ENCODE measurements at places on chromosomes 3 and 15.

DNA sequence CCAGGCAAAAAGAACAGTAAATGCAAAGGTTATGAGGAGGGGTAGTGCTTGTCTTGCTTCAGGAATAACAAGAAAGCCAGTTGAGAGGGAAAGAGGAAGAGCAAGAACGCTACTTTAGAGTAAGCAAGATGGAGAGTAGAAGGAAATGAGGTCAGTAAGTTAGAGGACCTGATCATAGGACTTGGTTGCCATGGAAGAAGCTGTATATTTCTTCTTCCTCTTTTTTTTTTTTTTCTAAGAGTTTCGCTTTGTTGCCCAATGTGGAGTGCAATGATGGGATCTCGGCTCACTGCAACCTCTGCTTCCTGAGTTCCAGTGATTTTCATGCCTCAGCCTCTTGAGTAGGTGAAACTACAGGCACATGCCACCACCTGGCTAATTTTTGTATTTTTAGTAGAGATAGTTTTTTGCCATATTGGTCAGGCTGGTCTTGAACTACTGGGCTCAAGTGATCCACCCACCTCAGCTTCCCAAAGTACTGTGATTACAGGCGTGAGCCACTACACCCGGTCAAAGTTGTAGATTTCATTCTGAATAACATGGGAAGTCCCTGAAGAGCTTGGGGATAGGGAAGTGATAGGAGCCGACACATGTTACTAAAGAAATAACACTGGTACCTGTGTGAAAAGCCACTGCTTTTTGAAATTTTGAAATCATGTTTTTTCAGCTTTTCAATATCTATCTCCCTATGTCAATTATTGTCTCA is 527.9 kb upstream of the NAALADL2 start:
- H3K4me3 ChIP-seq, result no peak overlapping the region
- no peaks in the 10 kb centered on the region for H3K27me3 ChIP-seq
- DNase-seq, result no peak
- H3K4me1 ChIP-seq, result peaks cover 9% of the 10 kb centered on the region
- H3K27ac ChIP-seq, result no peak overlapping the region

DNA sequence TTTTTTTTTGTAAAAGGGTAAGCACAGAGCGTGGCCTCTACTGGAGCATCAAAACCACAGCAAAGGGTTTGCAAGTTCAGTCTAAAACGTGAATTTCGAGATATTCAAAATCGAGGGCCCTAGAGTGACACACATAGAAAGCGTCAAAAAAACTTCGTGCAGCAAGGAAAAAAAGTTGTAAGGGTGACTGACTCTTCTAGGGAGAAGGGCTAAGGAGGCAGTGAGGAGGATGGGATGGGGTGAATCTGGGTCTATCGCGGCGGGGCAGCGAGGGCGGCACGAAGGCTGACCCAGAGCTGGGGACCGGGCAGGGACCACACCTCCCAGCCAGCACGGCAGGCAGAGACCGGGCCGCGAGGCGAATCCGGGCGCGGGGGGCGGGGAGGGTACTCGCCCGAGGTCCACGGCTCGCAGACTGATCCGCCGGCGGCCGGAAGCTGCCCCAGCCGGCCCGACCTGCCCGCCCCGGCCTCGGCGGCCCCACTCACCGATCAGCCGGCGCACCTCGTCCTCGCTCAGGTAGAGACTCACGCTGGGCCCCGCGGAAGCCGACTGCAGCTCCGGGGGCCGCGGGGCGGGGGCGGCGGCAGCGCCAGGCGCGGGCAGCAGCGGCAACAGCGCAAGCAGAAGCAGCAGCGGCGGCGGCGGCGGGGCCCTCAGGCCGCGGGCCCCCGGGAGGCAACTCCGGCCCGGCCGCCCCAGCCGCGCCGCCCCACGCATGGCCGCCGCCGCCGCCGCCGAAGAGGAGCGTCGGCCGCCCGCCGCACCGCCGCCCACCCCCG is 533 bp downstream of the RYK start:
- H3K27me3 ChIP-seq, result no peaks in the 10 kb centered on the region
- DNase-seq, result peak; percentile 74
- peak overlapping the region; percentile 79 for H3K4me3 ChIP-seq
- H3K27ac ChIP-seq, result peak overlapping the region; percentile 93

- H3K27ac ChIP-seq, result no peak overlapping the region
- no peaks in the 10 kb centered on the region for H3K27me3 ChIP-seq
- DNase-seq, result no peak
- no peak overlapping the region for H3K4me3 ChIP-seq
These were observed 530.2 kb downstream of the NR2F2 start for GRCh38 chr15:96860741-96861140.

GRCh38 chr15:101504373-101504772 is 14.9 kb upstream of the PCSK6 start:
- no peak overlapping the region for H3K27ac ChIP-seq
- DNase-seq, result no peak
- no peaks in the 10 kb centered on the region for H3K27me3 ChIP-seq
- peaks cover 25% of the 10 kb centered on the region for H3K4me1 ChIP-seq

- no peaks in the 10 kb centered on the region for H3K27me3 ChIP-seq
- H3K36me3 ChIP-seq, result no peaks in the 10 kb centered on the region
- no peaks in the 10 kb centered on the region for H3K4me1 ChIP-seq
These were observed 111.0 kb downstream of the NSUN3 start for GRCh38 chr3:94173673-94174434.

GRCh38 chr3:155086051-155086450 is 5.9 kb downstream of the MME start:
- H3K27me3 ChIP-seq, result no peaks in the 10 kb centered on the region
- H3K36me3 ChIP-seq, result no peaks in the 10 kb centered on the region
- no peaks in the 10 kb centered on the region for H3K4me1 ChIP-seq
- no peak for DNase-seq
- no peak overlapping the region for H3K27ac ChIP-seq

- H3K36me3 ChIP-seq, result peaks cover 48% of the 10 kb centered on the region
- H3K27ac ChIP-seq, result peak overlapping the region; percentile 90
- peaks cover 99% of the 10 kb centered on the region for H3K4me1 ChIP-seq
- no peaks in the 10 kb centered on the region for H3K27me3 ChIP-seq
- peak; percentile 97 for DNase-seq
- H3K4me3 ChIP-seq, result peak overlapping the region; percentile 11
These were observed 19.0 kb downstream of the SYNM start for GRCh38 chr15:99123713-99124451.

DNA sequence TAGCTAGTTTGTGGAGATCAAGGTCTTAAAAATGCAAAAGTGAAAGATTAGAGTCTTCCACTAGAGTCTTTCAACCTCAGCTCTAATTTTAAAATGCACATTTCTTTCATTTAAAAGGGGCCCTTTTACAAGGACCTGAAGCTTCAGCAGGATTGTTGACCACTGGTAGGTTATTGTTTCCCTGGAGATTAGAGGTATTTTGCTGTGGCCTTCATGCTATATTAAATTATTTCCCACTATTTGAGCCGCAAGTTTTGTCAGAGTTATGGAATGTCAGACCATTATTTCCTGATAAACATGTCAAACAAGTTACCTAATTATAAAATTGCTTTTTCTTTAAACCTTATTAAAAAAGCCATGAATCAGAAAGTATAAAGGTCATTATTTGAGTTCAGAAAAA is 103.1 kb upstream of the CCNL1 start:
- DNase-seq, result no peak
- H3K27ac ChIP-seq, result no peak overlapping the region
- no peak overlapping the region for H3K4me3 ChIP-seq
- no peaks in the 10 kb centered on the region for H3K27me3 ChIP-seq
- H3K4me1 ChIP-seq, result peaks cover 9% of the 10 kb centered on the region

DNA sequence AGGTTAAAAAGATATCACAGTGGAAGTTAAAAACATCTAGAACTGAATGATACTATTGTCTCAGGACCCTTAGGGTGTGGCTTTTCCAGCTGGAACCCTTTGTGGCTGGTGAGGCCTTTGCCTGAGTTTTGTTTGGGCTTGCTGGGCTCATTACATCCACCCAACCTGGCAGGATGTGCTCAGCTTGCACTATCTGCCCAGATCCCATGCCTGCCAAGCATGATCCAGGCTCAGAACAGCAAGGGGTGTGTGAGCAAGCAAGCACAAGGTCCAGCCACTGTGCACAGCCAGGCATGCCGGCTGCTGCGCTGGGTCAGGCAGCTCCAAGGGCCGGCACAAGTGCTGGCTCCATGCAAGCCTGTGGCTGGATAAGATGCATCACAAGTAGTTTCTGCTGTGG is 512.7 kb upstream of the CDIN1 start:
- no peak for DNase-seq
- H3K27me3 ChIP-seq, result no peaks in the 10 kb centered on the region
- no peaks in the 10 kb centered on the region for H3K4me1 ChIP-seq
- H3K36me3 ChIP-seq, result no peaks in the 10 kb centered on the region
- no peak overlapping the region for H3K4me3 ChIP-seq

DNA sequence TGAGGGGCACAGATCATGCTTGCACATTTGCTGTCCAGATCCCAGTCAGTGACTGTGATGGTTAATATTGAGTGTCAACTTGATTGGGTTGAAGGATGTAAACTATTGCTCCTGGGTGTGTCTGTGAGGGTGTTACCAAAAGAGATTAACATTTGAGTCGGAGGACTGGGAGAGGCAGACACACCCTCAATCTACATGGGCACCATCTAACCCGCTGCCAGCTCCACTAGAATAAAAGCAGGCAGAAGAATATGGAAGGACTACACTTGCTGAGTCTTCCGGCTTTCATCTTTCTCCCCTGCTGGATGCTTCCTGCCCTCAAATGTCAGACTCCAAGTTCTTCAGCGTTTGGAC is 5.1 kb downstream of the GP9 start:
- no peak for DNase-seq
- no peak overlapping the region for H3K4me3 ChIP-seq
- H3K4me1 ChIP-seq, result peaks cover 7% of the 10 kb centered on the region
- no peaks in the 10 kb centered on the region for H3K27me3 ChIP-seq
- no peaks in the 10 kb centered on the region for H3K36me3 ChIP-seq

DNA sequence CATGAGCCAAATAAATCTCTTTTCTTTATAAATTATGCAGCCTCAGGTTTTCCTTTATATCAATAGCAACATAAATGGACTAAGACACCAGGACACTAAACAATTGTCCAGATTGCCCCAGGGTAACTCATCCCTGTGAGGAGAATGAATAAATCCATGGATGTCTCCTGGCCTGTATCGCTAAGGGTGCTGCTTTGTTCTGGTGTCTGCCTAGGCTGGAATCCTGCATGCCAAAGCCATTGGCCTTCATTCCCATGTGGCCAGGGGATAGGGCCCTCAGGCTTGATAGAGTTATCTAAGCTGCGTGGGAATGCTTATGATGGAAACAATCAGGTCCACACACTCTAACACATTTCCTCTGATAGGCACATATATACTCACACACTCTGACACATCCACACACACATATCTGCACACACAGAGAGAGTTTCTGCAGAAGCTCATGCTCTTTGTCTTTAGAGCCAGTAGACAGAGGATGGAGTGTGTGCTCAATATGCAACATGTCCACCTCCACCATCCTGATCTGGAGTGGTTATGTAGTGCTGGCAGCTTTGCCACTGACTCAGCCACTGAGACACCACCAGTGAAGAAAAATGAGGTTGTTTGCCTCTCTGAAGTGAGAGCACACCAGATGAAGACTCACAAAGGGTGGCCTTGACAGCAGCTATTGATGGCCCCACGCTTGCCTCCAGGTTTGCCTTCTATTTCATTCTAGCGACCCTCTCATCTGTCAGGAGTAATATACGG is 24.0 kb upstream of the DGKG start:
- H3K36me3 ChIP-seq, result no peaks in the 10 kb centered on the region
- peaks cover 33% of the 10 kb centered on the region for H3K4me1 ChIP-seq
- H3K4me3 ChIP-seq, result no peak overlapping the region
- no peak for DNase-seq

DNA sequence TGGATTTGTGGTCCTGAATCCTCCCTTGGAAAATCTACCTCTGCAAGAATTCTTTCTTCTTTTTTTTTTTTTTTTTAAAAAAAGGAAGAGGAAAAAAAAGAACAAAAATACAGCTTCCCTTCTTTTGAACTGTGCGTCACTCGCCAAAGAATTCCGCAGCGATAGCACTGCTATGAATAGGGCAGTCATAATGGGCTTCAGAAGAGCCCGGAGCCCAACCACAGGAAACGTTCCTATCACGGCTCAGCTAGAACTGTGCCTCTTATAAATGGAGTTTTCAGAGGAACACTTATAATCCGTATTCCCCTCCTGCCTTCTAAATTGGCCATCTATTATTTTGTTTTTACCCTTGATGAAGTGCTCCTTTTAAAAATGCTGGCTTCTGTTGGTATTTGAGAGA is 227.7 kb downstream of the ADAMTS17 start:
- peak overlapping the region; percentile 9 for H3K4me3 ChIP-seq
- H3K27ac ChIP-seq, result peak overlapping the region; percentile 76
- H3K36me3 ChIP-seq, result no peaks in the 10 kb centered on the region
- no peaks in the 10 kb centered on the region for H3K27me3 ChIP-seq

DNA sequence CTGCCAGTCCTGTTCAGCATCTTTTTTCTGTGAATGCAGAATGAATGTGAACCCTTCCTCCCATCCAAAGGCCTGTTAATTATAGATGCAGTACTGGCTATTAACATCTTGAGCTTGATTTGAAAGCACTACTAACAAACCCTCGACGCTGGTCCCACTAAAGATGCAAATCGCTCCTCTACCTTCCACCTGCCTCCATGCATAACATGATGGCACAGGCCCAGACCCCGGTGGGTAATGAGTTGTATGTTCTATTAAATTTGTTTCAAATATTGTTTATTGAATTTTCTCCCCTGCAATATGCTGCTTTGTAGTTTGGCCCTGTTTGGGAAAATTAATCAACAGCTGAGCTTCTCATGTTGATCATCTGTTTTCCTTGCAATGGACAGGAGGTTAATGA is 69.3 kb downstream of the RAB11A start:
- no peak overlapping the region for H3K27ac ChIP-seq
- no peaks in the 10 kb centered on the region for H3K36me3 ChIP-seq
- no peak overlapping the region for H3K4me3 ChIP-seq
- no peaks in the 10 kb centered on the region for H3K4me1 ChIP-seq
- H3K27me3 ChIP-seq, result no peaks in the 10 kb centered on the region

GRCh38 chr15:56523521-56523920 is 58.6 kb upstream of the MNS1 start:
- no peak for DNase-seq
- no peak overlapping the region for H3K4me3 ChIP-seq
- no peaks in the 10 kb centered on the region for H3K27me3 ChIP-seq
- H3K27ac ChIP-seq, result no peak overlapping the region
- no peaks in the 10 kb centered on the region for H3K36me3 ChIP-seq
- H3K4me1 ChIP-seq, result no peaks in the 10 kb centered on the region

- H3K27ac ChIP-seq, result no peak overlapping the region
- no peaks in the 10 kb centered on the region for H3K4me1 ChIP-seq
- H3K27me3 ChIP-seq, result no peaks in the 10 kb centered on the region
- no peak overlapping the region for H3K4me3 ChIP-seq
- DNase-seq, result no peak
These were observed 419.5 kb downstream of the NAALADL2 start for GRCh38 chr3:175278680-175279079.

Data from sigmoid colon (tissue), 7 donors.